PC-9 (cell line): ENCODE measurements at places on chromosomes 1 and 21.

DNA sequence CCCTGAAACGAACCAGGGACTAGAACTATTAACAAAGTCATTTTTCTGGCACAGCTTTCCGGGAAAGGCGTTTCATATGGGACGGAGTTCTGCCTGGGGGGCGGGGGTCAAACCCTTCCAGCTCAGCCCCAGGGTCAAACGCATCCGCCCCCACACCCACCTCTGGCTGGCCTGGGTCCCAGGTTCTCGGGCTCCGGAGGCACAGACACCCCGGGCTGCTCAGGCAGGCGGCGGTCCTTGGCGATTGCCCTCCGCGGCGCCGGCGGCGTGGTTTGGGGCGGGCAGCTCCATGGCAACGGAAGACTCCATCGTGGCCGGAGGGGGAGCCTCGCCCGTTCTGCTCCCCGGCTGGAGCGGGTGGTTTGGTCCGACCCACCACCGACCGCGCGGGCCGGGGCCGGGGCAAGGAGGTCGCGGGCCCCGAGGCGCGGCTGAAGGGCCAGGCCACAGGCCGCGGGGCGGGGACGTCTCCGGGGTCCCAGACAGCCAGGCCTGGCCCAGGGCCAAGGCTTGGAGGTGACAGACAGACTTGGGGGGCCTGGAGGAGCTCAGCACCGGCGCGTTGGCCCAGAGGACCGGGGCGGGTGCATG is at the start of gene CFAP74:
Gene CFAP74, minus strand, starts transcription at position 246 of the 591 bp plus-strand sequence. CDS start 12,830 bp downstream, outside the sequence.
- H3K27ac ChIP-seq, result no peak within 1 kb of the TSS
- no peak for DNase-seq
- peaks cover 21% of the 10 kb centered on the region for H3K27me3 ChIP-seq
- H3K4me3 ChIP-seq, result no peak within 1 kb of the TSS
- H3K36me3 ChIP-seq, result no peaks in the 10 kb centered on the region

DNA sequence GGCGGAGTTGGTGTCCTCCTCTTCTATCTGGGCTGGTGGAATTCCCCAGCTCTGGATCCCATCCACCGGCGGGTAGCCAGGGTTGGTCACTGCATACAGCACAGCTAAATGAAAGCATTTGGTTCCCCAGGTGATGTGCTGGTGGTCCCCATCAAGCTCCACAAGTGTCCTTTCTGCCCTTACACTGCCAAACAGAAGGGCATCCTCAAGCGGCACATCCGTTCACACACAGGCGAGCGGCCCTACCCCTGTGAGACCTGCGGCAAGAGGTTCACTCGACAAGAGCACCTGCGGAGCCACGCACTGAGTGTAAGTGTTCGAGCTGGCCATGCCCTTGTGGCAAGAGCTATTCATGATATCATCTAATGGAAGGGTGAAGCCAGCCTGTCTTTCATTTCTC is 15.9 kb downstream of the ZBTB8B start:
- peaks cover 7% of the 10 kb centered on the region for H3K4me1 ChIP-seq
- peaks cover 7% of the 10 kb centered on the region for H3K27me3 ChIP-seq
- H3K36me3 ChIP-seq, result no peaks in the 10 kb centered on the region
- DNase-seq, result no peak

DNA sequence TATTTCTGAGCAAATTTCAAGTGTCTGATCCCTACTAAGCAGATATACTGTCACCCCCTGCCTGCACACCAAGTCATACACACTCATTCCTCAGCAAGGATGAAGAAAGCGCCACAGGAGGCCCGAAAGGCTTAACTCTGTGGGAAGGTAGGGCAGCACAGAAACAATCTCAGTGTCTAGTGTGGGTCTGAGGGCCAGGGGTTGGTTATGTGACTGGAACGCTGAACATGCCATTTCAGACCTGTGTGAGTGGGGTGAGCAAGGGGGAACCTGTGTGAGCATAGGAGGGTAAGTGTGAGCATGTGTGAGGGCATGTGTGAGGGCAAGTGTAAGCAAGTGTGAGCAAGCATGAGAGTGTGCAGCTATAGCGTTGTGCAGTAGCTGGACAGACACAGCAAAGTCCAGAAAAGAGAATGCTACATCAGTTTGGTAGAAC is 6.2 kb downstream of the ITPKB start:
- no peak overlapping the region for H3K27ac ChIP-seq
- no peak for DNase-seq
- no peaks in the 10 kb centered on the region for H3K27me3 ChIP-seq
- H3K4me1 ChIP-seq, result peaks cover 6% of the 10 kb centered on the region; the same call in 1 of the 2 replicates
- H3K36me3 ChIP-seq, result peaks cover 4% of the 10 kb centered on the region; the same call in 1 of the 2 replicates

GRCh38 chr21:31711326-31711725 is 20.6 kb downstream of the SCAF4 start:
- no peak for DNase-seq
- H3K36me3 ChIP-seq, result peaks cover 2% of the 10 kb centered on the region; the same call in 1 of the 2 replicates
- no peak overlapping the region for H3K4me3 ChIP-seq
- no peaks in the 10 kb centered on the region for H3K4me1 ChIP-seq

- no peaks in the 10 kb centered on the region for H3K4me1 ChIP-seq
- no peak for DNase-seq
- H3K27me3 ChIP-seq, result peaks cover 30% of the 10 kb centered on the region
- H3K27ac ChIP-seq, result no peak overlapping the region
- no peak overlapping the region for H3K4me3 ChIP-seq
Measured at GRCh38 chr1:39732730-39733129, 6.0 kb upstream of the PPIE start.

DNA sequence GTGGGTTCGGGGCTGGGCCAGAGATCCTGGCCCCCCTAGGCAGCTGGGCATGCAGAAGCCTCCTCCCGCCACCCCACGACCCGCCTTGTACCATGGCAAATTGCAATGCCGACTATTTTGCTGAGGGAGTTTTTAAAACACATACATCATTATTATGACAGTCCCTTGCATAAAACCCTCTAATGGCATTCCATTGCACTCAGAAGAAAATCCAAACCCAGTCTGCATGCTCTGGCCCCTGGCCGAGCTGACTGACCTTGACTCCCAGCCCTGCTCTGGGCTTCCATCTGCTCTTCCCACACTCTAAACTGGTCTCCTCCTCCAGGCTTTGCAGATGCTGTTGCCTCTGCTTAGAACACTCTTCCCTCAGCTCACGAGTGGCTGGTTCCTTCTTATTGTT is 28.0 kb downstream of the PADI2 start:
- H3K36me3 ChIP-seq, result no peaks in the 10 kb centered on the region
- no peak overlapping the region for H3K27ac ChIP-seq
- DNase-seq, result no peak
- H3K4me1 ChIP-seq, result no peaks in the 10 kb centered on the region
- H3K4me3 ChIP-seq, result no peak overlapping the region

DNA sequence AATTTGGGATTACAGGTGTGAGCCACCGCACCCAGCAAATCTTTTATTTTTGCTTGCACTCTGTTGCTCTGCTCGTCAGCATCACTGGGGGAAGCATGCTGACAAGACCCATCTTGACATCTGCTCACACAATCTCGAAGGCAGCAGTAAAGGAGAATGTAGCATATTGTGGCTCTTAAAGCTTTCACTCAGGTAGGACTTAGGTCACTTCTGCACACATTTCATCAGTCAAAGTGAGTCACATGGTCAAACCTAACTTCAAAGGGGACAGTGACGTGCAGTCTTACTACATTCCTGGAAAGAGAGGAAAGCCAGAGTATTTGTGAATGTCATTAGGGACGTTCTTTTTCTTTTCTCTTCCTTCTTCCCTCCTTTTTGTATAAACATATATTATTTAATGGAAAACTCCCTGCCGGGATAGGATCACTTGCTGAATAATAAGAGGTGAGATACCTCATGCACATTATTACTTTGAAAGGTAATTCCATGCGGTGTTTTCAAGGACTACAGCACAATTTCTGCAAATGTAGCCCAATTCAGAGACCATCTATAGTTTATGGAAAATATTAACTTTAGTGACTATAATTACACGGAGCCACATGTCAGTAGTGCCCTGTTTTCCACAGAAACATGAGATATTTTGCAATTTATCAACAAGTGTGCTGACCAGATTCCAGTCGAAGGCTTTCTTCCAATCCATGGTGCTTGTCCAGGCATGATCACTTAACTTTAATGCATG is 19.3 kb upstream of the ACBD6 start:
- H3K4me1 ChIP-seq, result peaks cover 13% of the 10 kb centered on the region
- no peak overlapping the region for H3K4me3 ChIP-seq
- DNase-seq, result no peak
- peak overlapping the region; percentile 44; the same call in 1 of the 2 replicates for H3K27ac ChIP-seq

- no peaks in the 10 kb centered on the region for H3K27me3 ChIP-seq
- peaks cover 11% of the 10 kb centered on the region; the same call in 1 of the 2 replicates for H3K4me1 ChIP-seq
- H3K27ac ChIP-seq, result no peak overlapping the region
- DNase-seq, result peak; percentile 64
Measured at GRCh38 chr1:21594935-21595897, 73.9 kb downstream of the RAP1GAP start.

- no peaks in the 10 kb centered on the region for H3K4me1 ChIP-seq
- DNase-seq, result no peak
- no peak overlapping the region for H3K4me3 ChIP-seq
- no peaks in the 10 kb centered on the region for H3K27me3 ChIP-seq
- H3K36me3 ChIP-seq, result no peaks in the 10 kb centered on the region
- no peak overlapping the region for H3K27ac ChIP-seq
Measured at GRCh38 chr21:29550205-29550604, 251.5 kb downstream of the BACH1 start.

- H3K4me1 ChIP-seq, result no peaks in the 10 kb centered on the region
- H3K27me3 ChIP-seq, result no peaks in the 10 kb centered on the region
- H3K36me3 ChIP-seq, result no peaks in the 10 kb centered on the region
- H3K4me3 ChIP-seq, result no peak overlapping the region
- H3K27ac ChIP-seq, result no peak overlapping the region
- no peak for DNase-seq
Measured at GRCh38 chr1:232561381-232561780, 68.6 kb downstream of the SIPA1L2 start.

- no peaks in the 10 kb centered on the region for H3K4me1 ChIP-seq
- no peak overlapping the region for H3K27ac ChIP-seq
- H3K27me3 ChIP-seq, result 0 out of 2 replicates have a peak, but pooled peaks cover 9% of the 10 kb centered on the region
- H3K36me3 ChIP-seq, result no peaks in the 10 kb centered on the region
- no peak for DNase-seq
Measured at GRCh38 chr21:45864436-45864835, 117.1 kb upstream of the COL6A1 start.

- no peaks in the 10 kb centered on the region for H3K27me3 ChIP-seq
- no peak overlapping the region for H3K4me3 ChIP-seq
- H3K4me1 ChIP-seq, result no peaks in the 10 kb centered on the region
Measured at GRCh38 chr1:89355056-89355455, 8.8 kb upstream of the GBP6 start.

- no peaks in the 10 kb centered on the region for H3K27me3 ChIP-seq
- no peak overlapping the region for H3K27ac ChIP-seq
- H3K4me3 ChIP-seq, result no peak overlapping the region
- no peaks in the 10 kb centered on the region for H3K4me1 ChIP-seq
- no peak for DNase-seq
Measured at GRCh38 chr1:203272633-203273205, 32.6 kb upstream of the BTG2 start.

- H3K4me1 ChIP-seq, result no peaks in the 10 kb centered on the region
- H3K4me3 ChIP-seq, result no peak overlapping the region
- H3K36me3 ChIP-seq, result no peaks in the 10 kb centered on the region
Measured at GRCh38 chr1:13730291-13730690, 30.3 kb downstream of the PRDM2 start.

DNA sequence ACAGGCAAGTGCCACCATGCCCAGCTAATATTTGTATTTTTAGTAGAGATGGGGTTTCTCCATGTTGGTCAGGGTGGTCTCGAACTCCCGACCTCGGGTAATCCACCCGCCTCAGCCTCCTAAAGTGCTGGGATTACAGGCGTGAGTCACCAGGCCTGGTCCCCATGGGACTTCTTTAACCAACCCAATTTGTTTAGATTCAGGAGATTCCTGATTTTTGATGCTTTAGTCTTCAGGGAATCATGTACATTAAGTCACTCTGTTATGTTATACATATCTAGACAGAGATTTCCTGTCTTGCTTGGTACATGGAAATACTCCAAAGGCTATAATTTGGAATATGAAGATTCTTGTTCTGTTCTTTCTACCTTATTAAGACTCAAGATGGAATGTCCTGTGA is 202.4 kb upstream of the L1TD1 start:
- H3K36me3 ChIP-seq, result peaks cover 24% of the 10 kb centered on the region
- H3K4me1 ChIP-seq, result no peaks in the 10 kb centered on the region
- H3K27me3 ChIP-seq, result no peaks in the 10 kb centered on the region

DNA sequence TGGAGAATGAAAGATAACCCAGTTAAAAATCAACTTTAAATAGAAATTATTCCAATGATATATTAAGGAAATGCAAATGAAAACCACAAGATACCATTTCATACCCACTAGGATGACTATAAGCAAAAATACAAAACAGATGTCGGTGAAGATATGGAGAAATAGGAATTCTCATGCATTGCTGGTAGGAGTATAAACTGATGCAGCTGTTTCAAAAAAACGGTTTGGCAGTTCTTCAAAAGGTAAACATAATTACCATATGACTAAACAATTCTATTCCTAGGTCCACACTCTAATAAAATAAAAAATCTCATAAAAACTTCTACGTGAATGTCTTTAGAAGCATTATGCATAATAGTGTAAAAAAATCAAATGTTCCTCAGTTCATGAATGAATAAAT is 763.3 kb upstream of the BRINP3 start:
- no peaks in the 10 kb centered on the region for H3K36me3 ChIP-seq
- H3K4me1 ChIP-seq, result no peaks in the 10 kb centered on the region
- no peaks in the 10 kb centered on the region for H3K27me3 ChIP-seq
- DNase-seq, result no peak
- H3K27ac ChIP-seq, result no peak overlapping the region

DNA sequence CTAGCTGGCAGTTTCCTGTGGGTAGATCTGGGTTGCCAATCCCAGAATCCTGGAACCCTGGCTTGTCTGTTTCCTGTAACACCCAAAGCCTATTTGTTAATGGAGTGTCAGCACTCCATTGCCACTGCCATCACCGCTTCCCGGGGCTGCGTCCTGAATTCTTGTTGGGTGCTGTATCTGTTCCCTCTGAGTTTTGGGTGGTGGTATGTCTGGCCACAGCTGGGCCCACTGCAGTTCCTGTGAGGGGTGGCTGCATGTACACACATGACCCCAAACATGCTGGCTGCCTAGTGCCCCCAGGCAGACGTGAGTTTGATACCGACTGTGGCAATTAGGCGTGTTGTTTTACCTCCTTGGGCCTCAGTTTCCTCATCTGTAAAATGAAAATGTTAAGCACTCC is 29.3 kb downstream of the NAV1 start:
- H3K36me3 ChIP-seq, result no peaks in the 10 kb centered on the region
- H3K4me1 ChIP-seq, result no peaks in the 10 kb centered on the region
- no peaks in the 10 kb centered on the region for H3K27me3 ChIP-seq

GRCh38 chr1:86862920-86863319 is 51.0 kb downstream of the SELENOF start:
- H3K27me3 ChIP-seq, result no peaks in the 10 kb centered on the region
- H3K4me3 ChIP-seq, result no peak overlapping the region
- H3K36me3 ChIP-seq, result peaks cover 6% of the 10 kb centered on the region; the same call in 1 of the 2 replicates
- no peak overlapping the region for H3K27ac ChIP-seq
- H3K4me1 ChIP-seq, result peaks cover 5% of the 10 kb centered on the region; the same call in 1 of the 2 replicates

DNA sequence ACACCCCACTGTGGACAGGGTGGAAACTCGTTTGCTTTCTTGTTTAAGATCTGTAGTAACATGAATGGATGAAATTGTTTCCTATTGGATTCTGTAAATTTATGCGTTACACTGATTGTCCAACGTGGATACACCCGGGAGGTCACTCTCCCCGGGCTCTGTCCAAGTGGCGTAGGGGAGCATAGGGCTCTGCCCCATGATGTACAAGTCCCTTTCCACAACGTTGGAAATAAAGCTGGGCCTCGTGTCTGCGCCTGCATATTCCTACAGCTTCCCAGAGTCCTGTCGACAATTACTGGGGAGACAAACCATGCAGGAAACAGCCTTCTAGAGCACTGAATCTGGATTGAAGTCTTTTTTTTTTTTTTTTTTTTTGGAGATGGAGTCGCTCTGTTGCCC is 1.4 kb downstream of the RCC1 start:
- H3K4me3 ChIP-seq, result peak overlapping the region; percentile 83
- peaks cover 45% of the 10 kb centered on the region for H3K36me3 ChIP-seq
- no peak for DNase-seq
- H3K27ac ChIP-seq, result peak overlapping the region; percentile 99
- H3K4me1 ChIP-seq, result peaks cover 25% of the 10 kb centered on the region
